ENCODE measurements at places on chromosomes 1 and 21.
A peak's percentile ranks its signal among the peaks of the same experiment; 100 is the strongest.

DNA sequence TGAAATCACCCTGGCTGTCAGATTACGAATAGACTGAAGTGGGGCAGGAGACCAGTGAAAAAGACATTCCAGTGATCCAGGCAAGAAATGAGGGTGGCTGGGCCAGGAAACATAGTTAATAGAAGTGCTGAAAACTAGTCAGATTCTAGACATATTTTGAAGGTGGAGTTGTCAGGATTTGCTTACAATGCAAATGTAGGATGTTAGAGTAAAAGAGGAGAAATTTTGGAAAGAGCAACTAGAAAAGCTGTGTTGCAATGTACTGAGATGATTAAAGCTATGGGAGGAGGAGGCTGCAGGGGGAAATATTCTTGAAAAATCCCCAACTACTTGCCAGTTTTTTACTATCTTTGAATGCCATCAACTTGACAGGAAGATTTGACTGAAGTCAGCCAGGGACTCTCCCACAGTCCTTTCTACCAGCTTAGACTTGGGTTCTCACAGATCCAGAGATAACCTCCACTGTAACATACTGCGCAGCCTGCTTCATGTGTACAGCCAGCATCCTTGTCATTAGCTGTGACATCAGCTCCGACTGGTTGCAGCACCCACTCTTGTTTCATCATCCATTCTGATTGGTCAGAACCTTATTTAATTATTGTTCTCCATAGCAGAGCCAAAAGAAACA, 109.7 kb downstream of the TSEN15 start:
- peak; percentile 56 for ATAC-seq

GRCh38 chr1:1157426-1157913, 16.2 kb upstream of the TTLL10 start:
- ATAC-seq = peak; percentile 75

GRCh38 chr21:29145354-29145782, 14.9 kb downstream of the MAP3K7CL start:
- ATAC-seq = no peak

DNA sequence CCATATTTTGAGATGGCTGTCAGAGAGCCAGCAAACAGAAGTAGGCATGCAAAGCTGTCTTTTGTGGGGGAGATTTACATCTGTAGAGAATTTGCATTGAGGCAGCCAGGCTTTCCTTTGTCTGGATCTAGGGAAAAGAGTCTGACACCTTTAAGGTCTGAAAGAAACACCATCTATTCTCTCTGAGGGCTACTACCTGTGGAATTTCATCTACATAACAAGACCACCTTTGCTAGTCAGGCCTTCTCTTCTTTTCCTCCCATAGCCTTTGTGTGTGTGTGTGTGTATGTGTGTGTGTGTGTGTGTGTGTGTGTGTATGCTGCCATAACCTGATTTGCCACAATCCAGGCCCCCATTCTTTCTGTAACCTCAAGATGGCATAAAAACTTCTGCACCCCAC, 28.4 kb upstream of the DMRTB1 start:
- ATAC-seq = no peak

GRCh38 chr1:217078078-217078690, 355.0 kb upstream of the ESRRG start:
- ATAC-seq = peak; percentile 33

DNA sequence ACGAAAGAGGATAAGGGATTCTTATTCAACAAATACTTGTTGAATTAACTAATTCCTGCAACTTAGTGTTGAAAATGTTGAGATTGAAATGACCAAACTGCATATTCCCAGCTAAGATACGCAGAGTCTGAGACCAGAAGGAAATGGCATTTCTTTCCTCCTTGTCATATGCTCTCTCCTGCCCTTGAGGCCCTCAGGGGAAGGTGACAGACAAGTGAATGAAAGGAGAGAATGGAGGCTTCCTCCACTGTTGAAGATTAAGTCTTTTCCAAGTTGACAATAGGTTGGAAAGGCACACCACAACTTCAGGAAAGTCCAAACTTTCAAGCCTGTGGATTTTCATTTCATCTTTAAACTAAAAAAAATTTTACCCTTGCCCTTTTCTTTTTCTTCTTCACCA, 3.1 kb upstream of the ZNF697 start:
- no peak for ATAC-seq

DNA sequence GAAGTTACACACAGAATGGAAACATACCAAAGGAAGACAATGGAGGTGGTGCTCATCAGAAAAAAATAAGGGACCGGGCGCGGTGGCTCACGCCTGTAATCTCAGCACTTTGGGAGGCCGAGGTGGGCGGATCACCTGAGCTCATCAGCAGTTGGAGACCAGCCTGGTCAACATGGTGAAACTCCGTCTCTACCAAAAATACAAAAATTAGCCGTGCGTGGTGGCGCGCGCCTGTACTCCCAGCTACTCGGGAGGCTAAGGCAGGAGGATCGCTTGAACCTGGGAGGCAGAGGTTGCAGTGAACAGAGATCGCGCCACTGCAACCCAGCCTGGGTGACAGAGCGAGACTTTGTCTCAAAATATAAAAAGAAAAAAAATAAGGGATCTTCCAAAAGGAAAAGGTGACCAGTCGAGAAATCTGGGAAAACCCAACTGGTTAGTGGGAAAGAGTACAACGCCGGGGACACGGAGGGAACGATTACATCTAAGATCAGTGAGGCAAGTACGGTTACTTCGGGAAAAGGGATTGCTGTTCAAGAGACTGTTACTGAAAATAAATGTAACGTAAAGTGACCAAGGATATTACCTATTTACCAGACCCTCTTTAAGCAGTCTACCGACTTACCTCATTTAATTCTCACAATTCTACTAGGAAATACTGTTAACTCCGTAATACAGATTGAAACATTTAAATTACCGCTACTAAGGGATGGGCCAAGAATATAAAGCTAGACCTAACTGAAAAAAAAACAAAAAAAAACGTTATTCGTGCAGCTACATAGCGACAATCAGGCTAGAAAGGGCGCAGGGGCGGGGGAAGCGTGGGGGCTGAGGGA, 822 bp downstream of the CCT3 start:
- ATAC-seq = no peak

GRCh38 chr1:85623061-85623471, 42.5 kb downstream of the CCN1 start:
- ATAC-seq = no peak

DNA sequence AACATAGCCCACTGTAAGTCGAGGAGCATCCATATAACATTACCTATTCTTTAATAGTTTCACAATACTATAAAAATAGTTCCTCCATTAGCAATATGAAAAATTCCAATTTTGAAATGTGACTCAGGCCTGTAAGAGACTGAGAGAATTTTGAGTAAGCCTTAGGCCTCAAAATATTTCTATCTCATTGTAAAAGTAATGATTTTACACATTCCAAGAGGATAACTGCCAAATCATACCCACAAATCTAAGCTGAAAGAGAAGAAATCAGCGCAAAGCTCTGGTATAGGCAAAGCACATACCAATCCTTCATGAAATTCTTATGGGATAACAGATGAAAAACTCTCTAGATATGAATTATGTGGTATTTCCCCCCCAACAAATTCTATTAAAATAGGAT, 144.1 kb downstream of the CDC42BPA start:
- no peak for ATAC-seq

GRCh38 chr1:208852911-208853310, 608.7 kb upstream of the PLXNA2 start:
- no peak for ATAC-seq

DNA sequence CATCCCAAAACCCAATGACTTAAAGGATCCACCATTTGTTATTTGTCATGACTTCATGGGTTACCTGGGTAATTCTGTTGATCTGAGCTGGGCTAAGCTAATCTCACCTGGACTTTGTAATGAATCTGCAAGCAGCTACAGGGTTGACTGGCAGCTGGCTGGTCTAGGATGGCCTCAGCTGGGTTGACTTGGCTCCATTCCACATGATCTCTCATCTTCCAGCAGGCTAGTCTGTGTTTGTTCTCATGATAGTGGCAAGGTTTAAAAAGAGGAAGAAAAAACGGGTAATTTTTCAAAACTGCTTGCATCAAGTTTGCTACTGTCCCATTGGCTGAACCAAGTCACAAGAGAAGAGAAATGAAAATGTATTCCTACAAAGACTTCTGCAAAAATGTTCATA, 24.8 kb upstream of the ZMYM4 start:
- no peak for ATAC-seq

DNA sequence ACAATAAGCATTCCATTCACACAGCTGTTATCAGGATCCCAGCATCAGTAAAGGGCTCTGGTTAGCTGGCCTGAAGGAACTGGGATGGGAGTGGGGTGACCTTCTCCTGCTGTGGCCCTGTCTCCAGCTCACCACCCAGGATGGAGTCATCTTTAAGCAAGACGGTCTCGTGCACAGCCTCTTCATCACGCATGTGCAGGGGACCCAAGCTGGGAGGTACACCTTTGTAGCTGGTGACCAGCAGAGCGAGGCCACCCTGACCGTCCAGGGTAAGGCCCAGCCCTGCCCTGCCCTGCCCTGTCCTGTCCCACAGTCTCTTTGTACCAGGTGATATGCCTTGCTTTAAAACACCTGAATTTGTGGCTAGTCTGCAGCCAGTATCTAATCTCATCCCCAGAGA, 24.3 kb downstream of the IGFN1 start:
- peak; percentile 13 for ATAC-seq

GRCh38 chr1:159790237-159790917, 9.6 kb downstream of the DUSP23 start:
- peak; percentile 37 for ATAC-seq

- ATAC-seq = no peak
These were observed 157.3 kb upstream of the RUNX1 start for GRCh38 chr21:35206141-35207125.

- ATAC-seq = no peak
These were observed 5.0 kb downstream of the PALMD start for GRCh38 chr1:99650773-99651437.

- ATAC-seq = no peak
These were observed 163.1 kb downstream of the PCNX2 start for GRCh38 chr1:233132445-233132844.

GRCh38 chr1:3469849-3470649, 15.6 kb downstream of the ARHGEF16 start:
- ATAC-seq = no peak

All from motor neuron (in vitro differentiated cells).